CD4-positive, alpha-beta T cell treated with Interleukin-4 for 4 hours (primary cell): ENCODE measurements at places on chromosomes 6 and 20.
A peak's percentile ranks its signal among the peaks of the same experiment; 100 is the strongest.

- DNase-seq, result peak; percentile 46
These were observed 590 bp downstream of the SLCO4A1 start for GRCh38 chr20:62642666-62643520.

DNA sequence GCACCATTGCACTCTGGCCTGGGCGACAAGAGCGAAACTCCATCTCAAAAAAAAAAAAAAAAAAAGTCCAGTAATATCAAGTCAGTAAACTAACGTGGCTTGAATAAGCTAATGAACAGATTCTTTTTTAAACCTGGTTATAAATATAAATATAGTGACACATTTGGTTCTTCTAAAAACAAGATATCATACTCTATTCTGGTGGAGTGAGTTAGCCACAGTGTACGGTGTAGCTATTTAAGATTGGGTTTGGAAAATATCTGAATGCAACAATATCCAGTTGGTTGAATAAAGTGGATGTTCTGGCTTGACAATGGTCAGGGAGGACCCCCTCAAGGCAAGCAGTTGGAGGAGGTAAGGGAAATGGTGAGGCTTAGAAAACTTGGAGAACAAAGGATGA is 5.9 kb upstream of the DEK start:
- DNase-seq, result no peak

DNA sequence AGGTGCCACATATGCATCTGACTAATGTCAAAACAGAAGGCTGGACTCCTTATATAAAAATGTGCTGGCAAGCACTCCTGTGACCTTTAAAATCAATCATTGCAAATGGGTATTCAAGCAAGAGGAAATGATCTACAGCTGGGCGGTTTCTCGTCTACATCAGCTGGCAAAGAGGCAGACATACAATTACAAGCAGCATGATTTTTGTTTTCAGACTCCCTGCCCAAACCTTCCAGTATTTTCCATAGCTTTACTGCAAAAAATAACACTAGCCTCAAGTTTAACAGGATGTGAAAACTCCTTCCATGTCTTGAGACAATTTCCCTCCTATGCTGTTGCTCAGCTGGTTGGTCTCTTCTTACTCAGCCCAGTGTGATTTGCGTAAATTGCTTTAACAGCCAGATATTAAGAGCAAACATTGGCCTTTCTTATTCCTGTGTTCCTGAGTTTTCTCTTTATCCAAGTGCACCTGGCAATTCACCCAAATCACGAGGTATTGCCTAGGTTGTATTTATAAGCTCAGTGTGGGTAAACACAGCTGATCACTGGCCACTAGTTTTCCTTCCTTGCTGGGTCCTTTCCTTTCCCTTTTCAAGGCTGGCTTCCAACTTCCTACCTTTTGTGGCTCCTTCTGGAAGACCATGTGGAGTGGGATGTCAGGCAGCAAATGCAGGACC is 130.4 kb downstream of the MOXD1 start:
- DNase-seq, result no peak

- no peak for DNase-seq
These were observed 34.9 kb upstream of the ALDH8A1 start for GRCh38 chr6:134984821-134985220.

DNA sequence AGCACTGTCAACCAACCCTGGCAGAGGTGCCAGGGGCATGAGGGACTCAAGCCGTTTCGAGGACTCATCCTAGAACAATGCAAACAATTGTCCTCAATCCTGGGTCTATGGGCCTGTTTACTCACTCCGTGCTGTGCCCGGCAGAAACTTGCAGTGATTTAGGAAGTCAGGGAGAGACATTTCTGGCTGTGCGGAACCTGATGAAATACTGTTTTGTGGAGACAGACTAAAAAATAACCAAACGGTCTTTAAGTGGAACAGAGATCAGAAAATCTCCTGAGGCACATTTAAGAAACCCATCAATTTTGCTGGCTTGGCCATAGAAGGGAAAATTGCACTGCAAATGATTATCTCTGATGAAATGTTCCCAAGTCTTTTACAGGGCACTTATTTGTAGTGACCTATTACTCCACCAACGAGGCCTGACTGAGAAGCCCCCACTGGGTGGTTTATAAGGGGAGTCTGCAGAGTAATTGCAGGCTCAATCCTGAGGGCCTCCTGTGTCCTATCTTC is 79.8 kb upstream of the KCNK16 start:
- DNase-seq, result no peak

- DNase-seq, result no peak
These were observed 107.6 kb upstream of the MAP3K4 start for GRCh38 chr6:160883999-160884398.
